Brain (organoid and tissue), 16 donors: ENCODE measurements at places on chromosomes 2 and 18.
A peak's percentile ranks its signal among the peaks of the same experiment; 100 is the strongest.

- peak; percentile 38 for DNase-seq
Observed at GRCh38 chr18:51330148-51330547, 132.7 kb upstream of the MEX3C start.

GRCh38 chr2:127081826-127082633, 24.9 kb downstream of the BIN1 start:
- DNase-seq: no peak

GRCh38 chr2:238644095-238645081, 203.5 kb upstream of the TWIST2 start:
- no peak for DNase-seq

DNA sequence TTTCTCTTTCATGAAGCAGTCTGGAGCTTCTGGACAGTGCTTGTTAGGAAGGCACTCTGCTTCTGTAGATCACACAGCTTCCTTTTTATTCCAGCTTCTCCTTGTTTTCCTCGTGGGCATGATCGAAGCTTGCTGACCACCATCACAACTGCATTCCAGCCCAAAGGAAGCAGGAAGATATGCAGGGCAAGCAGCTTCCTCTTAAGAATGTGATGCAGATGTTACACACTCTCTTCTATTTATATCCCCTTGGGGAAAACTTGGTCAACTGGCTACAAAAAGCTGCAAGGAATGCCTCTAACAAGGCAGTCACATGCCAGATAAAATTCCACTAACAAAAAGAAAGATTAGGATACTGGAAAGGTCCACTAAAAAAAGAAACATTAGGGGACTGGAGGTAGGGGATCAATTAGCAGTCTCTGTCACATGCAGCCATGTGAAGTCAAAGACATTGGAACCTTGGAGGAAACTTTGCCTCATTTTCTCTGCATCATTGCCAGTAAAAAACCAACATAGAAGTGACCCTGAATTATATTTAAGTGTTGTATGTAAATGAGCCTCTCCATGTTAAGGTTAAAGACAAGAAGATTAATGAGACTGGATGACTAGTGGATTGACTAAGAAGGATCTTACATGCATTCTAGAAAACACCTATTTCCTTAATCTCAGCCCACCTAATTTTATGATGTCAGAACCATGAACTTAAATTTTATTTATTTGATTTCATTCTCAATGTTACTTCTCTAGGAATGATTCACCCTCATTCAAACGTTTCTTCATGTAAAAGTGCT, 98.3 kb downstream of the NAB1 start:
- DNase-seq: no peak
